Urinary bladder (tissue), 4 donors: ENCODE measurements at places on chromosomes 2 and 18. TPM values are rescaled to one million over a fixed set of nuclear protein-coding genes. Genes with fewer than 3 reads are reported as not detected.

The SULT1C2 gene
- 3.3 TPM for total RNA-seq

The RANBP2 gene
- total RNA-seq = 121 TPM

The KIF5C gene
- total RNA-seq = 10.8 TPM

The ARHGAP15 gene
- 107 TPM for total RNA-seq

The FBXO15 gene
- total RNA-seq = 1.1 TPM

The DCDC2C gene
- total RNA-seq = 0.48 TPM

The EDAR gene
- total RNA-seq = 1.7 TPM

The GRB14 gene
- 5.8 TPM for total RNA-seq

The PLGLB1 gene
- total RNA-seq = 8.8 TPM

The OTOS gene
- not detected for total RNA-seq

The RAPH1 gene
- 47.7 TPM for total RNA-seq

The DYNC2LI1 gene
- 70.8 TPM for total RNA-seq

The KCNIP3 gene
- 6.1 TPM for total RNA-seq

The EMILIN1 gene
- total RNA-seq = 122 TPM

The CWC22 gene
- total RNA-seq = 31.0 TPM

The CENPA gene
- total RNA-seq = 6.1 TPM

The MROH2A gene
- 0.32 TPM for total RNA-seq

The LGALSL gene
- total RNA-seq = 20.6 TPM

The METTL4 gene
- total RNA-seq = 30.5 TPM

The ZDBF2 gene
- 30.4 TPM for total RNA-seq

The CFC1 gene
- not detected for total RNA-seq

The POTEI gene
- total RNA-seq = 0.05 TPM

The CYS1 gene
- 7.2 TPM for total RNA-seq

The FEV gene
- total RNA-seq = not detected

The TTR gene
- total RNA-seq = not detected

The WDFY1 gene
- total RNA-seq = 104 TPM

The THUMPD2 gene
- total RNA-seq = 35.4 TPM

The ZNF512 gene
- 40.2 TPM for total RNA-seq

The VRK2 gene
- 23.6 TPM for total RNA-seq

The KRTCAP3 gene
- 2.5 TPM for total RNA-seq

The SEMA4C gene
- 27.4 TPM for total RNA-seq

The COL4A3 gene
- 0.74 TPM for total RNA-seq
